ENCODE measurements at places on chromosomes 11 and 22. TPM values are rescaled to one million over a fixed set of nuclear protein-coding genes. Genes with fewer than 3 reads are reported as not detected.

The CLTCL1 gene
- total RNA-seq: 6.3 TPM

The RHOG gene
- total RNA-seq: 63.5 TPM

The JHY gene
- 11.1 TPM for total RNA-seq

DNA sequence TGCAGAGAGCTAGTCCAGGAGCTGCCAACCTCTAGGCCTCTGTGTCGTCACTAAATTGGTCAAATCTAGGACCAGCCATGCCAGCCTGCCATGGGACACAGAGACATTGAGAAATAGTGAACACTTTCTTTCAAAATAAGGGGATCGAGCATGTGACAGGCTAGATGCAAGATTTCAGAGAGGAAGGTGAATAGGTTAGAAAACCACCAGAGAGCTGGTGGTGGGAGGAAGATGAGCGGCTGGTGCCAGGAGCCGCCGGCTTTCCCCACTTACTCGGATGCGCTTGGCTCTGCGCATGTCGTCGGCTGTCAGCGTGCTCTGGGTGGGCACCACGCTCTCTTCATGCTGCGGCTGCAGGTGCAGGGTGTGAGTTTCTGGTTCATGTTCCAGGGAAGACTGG lies 35.4 kb upstream of the NFRKB start:
- peaks cover 5% of the 10 kb centered on the region for H3K4me1 ChIP-seq
- H3K27ac ChIP-seq: no peak overlapping the region
- H3K27me3 ChIP-seq: no peaks in the 10 kb centered on the region
- no peak overlapping the region for H3K4me3 ChIP-seq
- peaks cover 28% of the 10 kb centered on the region for H3K36me3 ChIP-seq

GRCh38 chr22:32583074-32583682 lies 108.6 kb downstream of the FBXO7 start:
- H3K4me3 ChIP-seq: no peak overlapping the region
- no peaks in the 10 kb centered on the region for H3K27me3 ChIP-seq
- DNase-seq: no peak
- H3K36me3 ChIP-seq: no peaks in the 10 kb centered on the region

- H3K36me3 ChIP-seq: no peaks in the 10 kb centered on the region
- H3K27me3 ChIP-seq: no peaks in the 10 kb centered on the region
- H3K4me3 ChIP-seq: no peak overlapping the region
- no peak overlapping the region for H3K27ac ChIP-seq
- H3K4me1 ChIP-seq: no peaks in the 10 kb centered on the region
These were observed 56.9 kb downstream of the BBOX1 start for GRCh38 chr11:27097551-27097950.

- no peak for DNase-seq
- no peaks in the 10 kb centered on the region for H3K4me1 ChIP-seq
- H3K27ac ChIP-seq: no peak overlapping the region
- no peak overlapping the region for H3K4me3 ChIP-seq
These were observed 27.6 kb upstream of the PPFIA1 start for GRCh38 chr11:70242885-70243284.

GRCh38 chr11:78995171-78995570 lies 420.5 kb upstream of the NARS2 start:
- no peaks in the 10 kb centered on the region for H3K4me1 ChIP-seq
- no peaks in the 10 kb centered on the region for H3K27me3 ChIP-seq
- H3K27ac ChIP-seq: no peak overlapping the region
- no peak overlapping the region for H3K4me3 ChIP-seq
- no peaks in the 10 kb centered on the region for H3K36me3 ChIP-seq
- DNase-seq: no peak

- H3K36me3 ChIP-seq: no peaks in the 10 kb centered on the region
- H3K4me3 ChIP-seq: no peak overlapping the region
- no peaks in the 10 kb centered on the region for H3K27me3 ChIP-seq
- no peak for DNase-seq
- H3K4me1 ChIP-seq: peaks cover 16% of the 10 kb centered on the region
These were observed 217.3 kb upstream of the NARS2 start for GRCh38 chr11:78791964-78792363.

All from esophagus muscularis mucosa (tissue), 4 donors.